ENCODE measurements at places on chromosomes 13 and 19.

GRCh38 chr13:113432506-113433270 is 20.6 kb downstream of the ADPRHL1 start:
- no peaks in the 10 kb centered on the region for H3K36me3 ChIP-seq
- H3K4me3 ChIP-seq, result no peak overlapping the region
- no peak overlapping the region for H3K27ac ChIP-seq

DNA sequence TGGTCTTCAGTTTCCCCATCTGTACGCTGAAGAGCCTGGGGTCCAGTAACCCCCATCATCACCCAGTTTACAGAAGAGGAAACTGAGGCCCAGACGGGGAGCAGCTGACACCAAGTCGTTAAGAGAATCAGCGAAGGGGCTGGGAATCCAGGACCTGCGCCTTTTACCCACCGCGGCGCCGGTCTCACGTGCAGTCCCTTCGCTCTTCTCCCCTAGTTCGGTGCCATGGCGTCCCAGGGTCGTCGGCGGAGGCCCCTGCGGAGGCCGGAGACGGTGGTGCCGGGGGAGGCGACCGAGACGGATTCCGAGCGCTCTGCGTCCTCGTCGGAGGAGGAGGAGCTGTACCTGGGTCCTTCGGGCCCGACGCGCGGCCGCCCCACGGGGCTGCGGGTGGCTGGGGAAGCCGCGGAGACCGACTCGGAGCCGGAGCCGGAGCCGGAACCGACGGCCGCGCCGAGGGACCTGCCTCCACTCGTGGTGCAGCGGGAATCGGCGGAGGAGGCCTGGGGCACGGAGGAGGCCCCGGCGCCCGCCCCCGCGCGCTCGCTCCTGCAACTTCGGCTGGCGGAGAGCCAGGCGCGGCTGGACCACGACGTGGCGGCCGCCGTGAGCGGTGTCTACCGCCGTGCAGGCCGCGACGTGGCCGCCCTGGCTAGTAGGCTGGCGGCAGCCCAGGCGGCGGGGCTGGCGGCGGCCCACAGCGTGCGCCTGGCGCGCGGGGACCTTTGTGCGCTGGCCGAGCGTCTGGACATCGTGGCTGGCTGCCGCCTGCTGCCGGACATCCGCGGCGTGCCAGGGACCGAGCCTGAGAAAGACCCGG is 698 bp downstream of the BLOC1S3 start:
- H3K4me3 ChIP-seq, result peak overlapping the region; percentile 97
- H3K36me3 ChIP-seq, result peaks cover 2% of the 10 kb centered on the region
- H3K27me3 ChIP-seq, result no peaks in the 10 kb centered on the region
- H3K4me1 ChIP-seq, result peaks cover 41% of the 10 kb centered on the region
- H3K27ac ChIP-seq, result peak overlapping the region; percentile 95

DNA sequence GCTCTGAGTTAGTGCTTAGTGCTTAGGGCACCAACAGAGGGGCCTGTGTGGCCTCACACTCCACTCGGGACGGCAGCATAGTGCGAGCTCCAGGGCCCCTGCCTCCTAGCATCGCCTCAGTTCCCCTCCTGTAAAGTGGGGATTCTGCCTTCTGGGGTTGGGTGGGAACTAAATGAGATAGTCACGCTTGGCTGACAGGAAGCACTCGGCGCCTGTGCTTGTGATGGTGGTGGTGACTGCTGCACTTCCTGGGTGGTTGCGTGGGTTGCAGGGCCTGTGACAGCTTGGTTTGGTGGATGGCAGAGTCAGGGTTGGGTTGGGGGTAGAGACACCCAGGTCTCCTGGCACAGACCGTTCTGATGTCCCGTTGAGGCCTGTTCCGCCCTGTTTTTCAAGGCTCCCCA is 7.7 kb downstream of the PLEKHF1 start:
- H3K36me3 ChIP-seq, result no peaks in the 10 kb centered on the region
- DNase-seq, result peak; percentile 84
- H3K27me3 ChIP-seq, result no peaks in the 10 kb centered on the region
- peaks cover 94% of the 10 kb centered on the region for H3K4me1 ChIP-seq
- peak overlapping the region; percentile 96 for H3K27ac ChIP-seq

DNA sequence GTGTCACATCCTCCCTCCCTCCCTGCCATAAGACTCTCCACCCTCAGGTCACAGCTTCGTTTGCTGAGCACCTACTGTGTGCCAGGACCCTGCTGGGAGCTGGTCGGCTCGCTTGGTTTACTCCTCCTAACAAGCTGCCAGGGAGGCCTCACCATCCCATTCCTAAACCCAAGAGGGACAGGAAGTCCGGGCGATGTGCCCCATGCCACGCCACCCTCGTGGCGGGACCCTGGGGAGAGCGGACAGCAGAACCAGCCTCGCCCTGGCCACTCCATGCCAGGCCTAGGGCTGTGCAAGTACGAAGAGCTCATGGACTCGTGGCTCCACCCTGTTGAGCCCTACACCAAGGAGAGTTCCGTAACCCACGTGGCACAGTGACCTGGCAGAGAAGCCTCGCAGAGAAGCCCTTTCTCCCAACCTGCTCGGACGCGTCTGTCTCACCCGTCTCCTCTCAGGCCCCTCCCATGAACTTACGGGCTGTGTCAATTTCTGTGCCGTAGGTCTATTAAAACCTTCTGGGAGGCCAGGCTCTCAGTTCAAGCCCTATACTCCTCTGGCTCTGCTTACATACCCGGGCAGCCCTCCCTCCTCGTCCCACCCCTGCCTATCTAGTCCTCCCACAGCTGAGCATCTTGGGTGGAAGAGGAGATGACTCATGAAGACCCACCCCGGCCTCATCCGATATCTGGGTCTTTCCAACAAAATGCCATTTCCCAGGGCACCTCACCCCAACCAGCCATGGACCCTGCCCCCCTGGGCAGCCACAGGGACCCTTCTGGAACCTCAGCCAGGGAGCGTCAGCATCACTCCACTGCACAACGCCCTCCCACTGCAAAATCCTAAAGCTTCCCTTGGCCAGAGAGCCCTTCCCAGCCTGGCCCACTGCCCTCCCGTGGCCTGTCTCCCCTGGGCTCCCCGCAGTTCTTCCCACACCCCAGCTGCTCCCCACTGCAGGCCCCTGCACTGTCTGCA is 2.6 kb downstream of the UBXN6 start:
- no peaks in the 10 kb centered on the region for H3K36me3 ChIP-seq
- H3K27ac ChIP-seq, result peak overlapping the region; percentile 43

DNA sequence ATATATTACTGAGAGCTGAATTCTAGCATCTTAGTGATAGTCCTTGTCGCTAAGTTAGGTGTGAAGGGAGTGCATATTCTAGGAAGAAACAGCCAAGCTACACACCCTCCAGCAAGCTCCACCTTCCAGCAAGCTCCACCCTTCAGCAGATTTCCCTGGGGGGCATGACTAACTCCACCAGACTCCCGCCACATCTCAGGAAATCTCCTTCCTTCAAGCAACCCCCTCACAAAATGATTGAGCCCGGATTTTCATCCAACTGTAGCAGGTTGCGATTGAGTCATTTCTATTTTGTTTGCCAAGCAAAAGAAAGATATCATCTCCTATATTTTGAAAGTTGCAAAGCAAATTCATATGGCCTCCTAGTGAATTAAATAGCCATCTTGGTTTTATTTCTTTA is 162.1 kb upstream of the TMTC4 start:
- no peak overlapping the region for H3K27ac ChIP-seq
- peaks cover 6% of the 10 kb centered on the region for H3K36me3 ChIP-seq
- H3K4me3 ChIP-seq, result no peak overlapping the region
- H3K27me3 ChIP-seq, result peaks cover 13% of the 10 kb centered on the region

DNA sequence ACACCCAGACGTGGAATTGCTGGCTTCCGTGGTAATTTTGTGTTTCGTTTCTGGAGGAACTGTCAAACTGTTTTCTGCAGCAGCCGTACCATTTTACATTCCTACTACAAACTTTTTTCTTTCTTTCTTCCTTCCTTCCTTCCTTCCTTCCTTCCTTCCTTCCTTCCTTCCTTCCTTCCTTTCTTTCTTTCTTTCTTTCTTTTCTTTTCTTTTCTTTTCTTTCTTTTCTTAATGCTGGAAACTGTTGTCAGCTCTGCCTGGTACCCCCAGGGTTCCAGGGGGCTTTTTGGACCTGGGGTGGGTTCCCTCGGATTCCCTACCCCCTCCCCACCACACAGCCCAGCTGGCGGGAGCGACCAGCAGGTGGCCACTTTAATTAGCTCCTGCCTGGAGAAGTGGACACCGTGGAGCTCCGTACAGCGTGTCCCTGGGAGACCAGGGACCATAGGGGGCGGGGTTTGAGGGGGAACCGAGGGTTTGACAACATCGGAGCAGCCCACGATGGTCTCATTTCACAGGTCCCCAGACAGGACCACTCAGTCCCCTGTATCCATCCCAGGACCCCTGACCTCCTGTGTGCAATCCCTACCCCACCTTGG is 24.4 kb downstream of the CELF5 start:
- H3K27me3 ChIP-seq, result peaks cover 16% of the 10 kb centered on the region
- H3K4me1 ChIP-seq, result no peaks in the 10 kb centered on the region

GRCh38 chr19:6491802-6492592 is 10.1 kb downstream of the TUBB4A start:
- H3K4me3 ChIP-seq, result no peak overlapping the region
- peaks cover 6% of the 10 kb centered on the region for H3K4me1 ChIP-seq
- H3K27ac ChIP-seq, result no peak overlapping the region
- DNase-seq, result no peak
- no peaks in the 10 kb centered on the region for H3K27me3 ChIP-seq
- H3K36me3 ChIP-seq, result peaks cover 4% of the 10 kb centered on the region

DNA sequence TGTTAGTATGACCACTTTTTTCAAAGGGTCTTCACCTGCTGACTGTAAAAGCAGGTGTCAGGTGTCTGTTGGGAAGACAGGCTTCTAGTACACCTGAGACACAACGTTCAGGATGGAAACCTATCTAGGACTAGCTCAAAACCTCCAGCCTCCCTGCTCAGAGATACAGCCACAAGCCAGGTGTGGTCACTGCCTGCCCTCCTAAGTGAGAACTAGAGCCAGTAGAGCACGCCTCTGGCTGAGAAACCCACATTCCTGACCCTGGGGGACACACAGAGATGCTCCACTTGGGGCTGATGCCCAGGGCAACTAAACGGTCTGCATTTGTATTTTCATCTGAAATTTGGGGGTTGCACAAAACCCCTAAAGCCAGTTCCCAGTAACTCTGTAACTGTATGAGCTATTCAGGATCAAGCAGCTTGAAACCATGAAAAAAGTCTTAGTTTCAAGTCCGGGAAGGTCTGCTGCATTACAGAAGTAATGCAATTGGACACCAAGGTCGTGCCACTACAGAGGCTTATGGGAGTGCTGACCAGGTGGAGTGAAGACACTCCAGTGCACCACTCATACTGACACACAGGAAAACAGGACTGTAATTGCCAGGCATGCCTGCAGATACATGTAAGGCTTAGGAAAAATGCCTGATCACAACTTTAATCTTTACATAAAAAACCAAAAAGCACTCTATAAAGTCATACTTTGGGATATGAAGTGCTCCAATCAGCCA is 27.8 kb downstream of the ANKRD10 start:
- H3K4me3 ChIP-seq, result no peak overlapping the region
- no peak for DNase-seq
- H3K27me3 ChIP-seq, result no peaks in the 10 kb centered on the region
- peaks cover 12% of the 10 kb centered on the region for H3K36me3 ChIP-seq

GRCh38 chr13:107124129-107124718 is 556.3 kb upstream of the ARGLU1 start:
- no peak overlapping the region for H3K27ac ChIP-seq
- H3K36me3 ChIP-seq, result no peaks in the 10 kb centered on the region
- no peak overlapping the region for H3K4me3 ChIP-seq
- H3K4me1 ChIP-seq, result no peaks in the 10 kb centered on the region
- peaks cover 3% of the 10 kb centered on the region for H3K27me3 ChIP-seq

- H3K4me3 ChIP-seq, result peak overlapping the region; percentile 99
- H3K36me3 ChIP-seq, result peaks cover 6% of the 10 kb centered on the region
- peak; percentile 45 for DNase-seq
- no peaks in the 10 kb centered on the region for H3K27me3 ChIP-seq
Measured at GRCh38 chr13:19782049-19782726, 557 bp downstream of the PSPC1 start.

DNA sequence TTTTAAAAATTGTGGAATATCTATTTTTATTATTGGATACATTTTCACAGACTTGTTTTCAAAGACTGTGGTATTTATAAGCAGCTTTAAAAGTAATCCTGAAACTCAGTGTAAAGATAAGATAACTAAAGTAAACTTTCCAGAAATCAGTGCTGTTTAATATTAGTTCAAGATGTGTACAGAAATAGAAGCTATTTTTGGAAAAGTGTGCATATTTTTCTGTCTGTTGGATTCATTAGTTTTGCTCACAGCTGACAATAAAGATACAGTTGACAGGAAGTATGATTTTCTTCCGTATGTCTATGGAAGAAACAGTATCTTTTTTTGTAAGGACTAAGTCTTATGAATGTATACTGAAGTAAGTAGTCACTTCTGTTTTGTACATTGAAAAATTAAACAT is 85.9 kb downstream of the GJA3 start:
- no peaks in the 10 kb centered on the region for H3K27me3 ChIP-seq
- peaks cover 11% of the 10 kb centered on the region for H3K36me3 ChIP-seq
- H3K27ac ChIP-seq, result no peak overlapping the region
- peaks cover 12% of the 10 kb centered on the region for H3K4me1 ChIP-seq

GRCh38 chr13:33728271-33729037 is 89.5 kb upstream of the RFC3 start:
- H3K27me3 ChIP-seq, result no peaks in the 10 kb centered on the region
- H3K27ac ChIP-seq, result no peak overlapping the region
- H3K36me3 ChIP-seq, result no peaks in the 10 kb centered on the region
- no peak for DNase-seq
- H3K4me3 ChIP-seq, result no peak overlapping the region
- H3K4me1 ChIP-seq, result peaks cover 5% of the 10 kb centered on the region

DNA sequence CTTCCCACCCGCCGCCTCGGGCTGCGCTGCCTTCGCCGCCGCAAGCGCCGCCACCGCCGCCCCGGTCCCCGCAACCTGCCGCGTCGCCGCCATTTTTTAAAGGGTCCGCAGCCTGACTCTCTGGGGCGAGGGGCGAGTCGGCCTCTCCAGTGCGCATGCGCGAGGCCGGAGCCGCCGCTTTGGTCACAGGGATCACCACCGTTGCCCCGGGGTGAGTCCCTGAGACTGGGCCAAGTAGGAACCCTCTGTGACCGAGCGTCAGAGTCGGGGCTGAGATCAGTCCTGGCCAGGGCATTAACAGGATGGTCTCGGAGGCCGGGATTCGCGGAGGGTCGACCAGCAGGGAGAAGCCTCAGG is 42.6 kb downstream of the ZNF146 start:
- no peaks in the 10 kb centered on the region for H3K4me1 ChIP-seq
- H3K36me3 ChIP-seq, result peaks cover 14% of the 10 kb centered on the region
- no peak for DNase-seq
- H3K4me3 ChIP-seq, result no peak overlapping the region
- no peak overlapping the region for H3K27ac ChIP-seq

- H3K27me3 ChIP-seq, result no peaks in the 10 kb centered on the region
- H3K4me3 ChIP-seq, result peak overlapping the region; percentile 93
- peak; percentile 91 for DNase-seq
- H3K27ac ChIP-seq, result peak overlapping the region; percentile 90
Measured at GRCh38 chr13:110713981-110714796, 689 bp downstream of the ING1 start.

DNA sequence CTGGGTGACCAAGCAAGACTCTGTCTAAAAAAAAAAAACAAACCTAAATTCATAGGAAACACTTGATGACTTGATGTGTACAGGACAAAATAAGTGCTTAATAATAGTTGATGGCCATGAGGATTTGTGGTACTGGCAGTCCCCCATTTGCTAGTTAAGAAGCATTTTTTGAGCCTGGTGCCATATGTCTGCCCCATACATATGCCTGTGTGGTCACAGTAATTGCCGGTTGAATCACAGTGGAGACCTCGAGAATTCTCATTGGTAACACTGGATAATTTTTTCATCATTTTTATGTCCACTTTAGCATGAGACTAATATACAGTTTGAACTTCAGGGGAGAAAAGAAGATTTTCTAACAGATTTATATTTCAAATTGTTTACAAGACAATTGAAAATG is 79.2 kb downstream of the LRCH1 start:
- no peak for DNase-seq
- no peaks in the 10 kb centered on the region for H3K27me3 ChIP-seq
- no peak overlapping the region for H3K4me3 ChIP-seq
- H3K4me1 ChIP-seq, result peaks cover 68% of the 10 kb centered on the region
- no peak overlapping the region for H3K27ac ChIP-seq
- peaks cover 7% of the 10 kb centered on the region for H3K36me3 ChIP-seq
